G401 (cell line): ENCODE measurements at places on chromosomes 7 and 10. TPM values are rescaled to one million over a fixed set of nuclear protein-coding genes. Genes with fewer than 3 reads are reported as not detected.

DNA sequence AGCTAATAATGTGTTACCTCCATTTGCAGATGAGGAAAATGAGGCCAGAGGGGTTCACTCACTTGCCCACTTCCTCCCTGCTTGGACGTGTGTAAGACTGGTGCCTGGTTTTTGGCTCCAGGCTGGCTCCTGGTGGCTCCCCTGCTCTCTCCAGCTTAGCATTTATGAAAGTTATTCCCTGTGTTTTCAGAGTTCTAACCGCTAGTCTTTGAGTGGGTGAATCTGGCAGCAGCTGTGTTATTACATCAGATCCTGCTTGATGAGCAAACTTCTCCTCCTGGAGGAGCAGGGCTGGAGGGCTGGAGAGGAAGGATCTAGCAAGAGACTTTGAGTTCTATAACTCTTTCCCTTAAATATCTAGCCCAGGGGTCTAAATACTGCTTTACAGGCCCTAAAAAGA is 80.9 kb upstream of the AGBL3 start:
- DNase-seq, result no peak

GRCh38 chr7:55271661-55272060 is 93.5 kb upstream of the LANCL2 start:
- DNase-seq, result no peak

- no peak for DNase-seq
These were observed 101.4 kb downstream of the SEMA3E start for GRCh38 chr7:83547526-83547925.

DNA sequence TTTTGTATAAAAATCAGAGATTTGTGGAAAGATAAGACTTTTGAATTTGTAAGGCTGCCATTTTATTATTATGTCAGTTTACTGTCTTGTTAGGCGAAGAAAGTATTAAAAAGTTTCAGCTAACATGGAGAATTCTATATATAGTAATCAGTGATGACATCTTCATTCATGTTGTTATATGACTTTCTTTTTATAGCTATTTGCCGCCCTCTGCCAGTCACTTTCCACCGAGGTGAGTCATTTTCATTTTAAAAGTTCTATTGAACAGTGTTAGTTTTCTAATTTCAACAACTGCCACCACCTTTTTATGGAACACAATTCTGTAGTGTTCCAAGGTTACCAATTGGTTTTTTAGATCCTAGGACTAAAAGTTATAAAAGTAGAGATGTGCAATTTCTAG is 11.8 kb downstream of the CUTC start:
- no peak for DNase-seq

The PSPH gene
- 69.1 and 70.9 TPM in 2 replicates for total RNA-seq

GRCh38 chr10:31272841-31273240 is 46.2 kb upstream of the ZEB1 start:
- no peak for DNase-seq

GRCh38 chr7:107948645-107949442 is 54.1 kb downstream of the LAMB1 start:
- DNase-seq, result no peak

The DEPP1 gene
- 0.14 and 2.7 TPM in 2 replicates for total RNA-seq
